ENCODE measurements at places on chromosomes 3 and 15. TPM values are rescaled to one million over a fixed set of nuclear protein-coding genes. Genes with fewer than 3 reads are reported as not detected.

The SNX33 gene
- 39.8 TPM for total RNA-seq

The CCR3 gene
- total RNA-seq: not detected

The FGF7 gene
- total RNA-seq: 377 TPM

The ZNF385D gene
- 2.9 TPM for total RNA-seq

The LRRC58 gene
- total RNA-seq: 49.9 TPM

The SLC6A11 gene
- not detected for total RNA-seq

The CLRN1 gene
- not detected for total RNA-seq

The SERPINI2 gene
- total RNA-seq: not detected

The GUCA1C gene
- total RNA-seq: not detected

The IQCB1 gene
- total RNA-seq: 15.9 TPM

The LSAMP gene
- 3.3 TPM for total RNA-seq

The DUOXA2 gene
- not detected for total RNA-seq

The RPUSD2 gene
- total RNA-seq: 11.5 TPM

The STAC gene
- 6.5 TPM for total RNA-seq

The CHRM5 gene
- under 0.01 TPM for total RNA-seq

The GOLGA8H gene
- under 0.01 TPM for total RNA-seq

The FOXL2NB gene
- not detected for total RNA-seq

The CCR1 gene
- 1.1 TPM for total RNA-seq

The ISLR gene
- total RNA-seq: 77.5 TPM

The IGSF11 gene
- total RNA-seq: under 0.01 TPM

The WDR93 gene
- total RNA-seq: 0.36 TPM

The CAMP gene
- not detected for total RNA-seq

The TRIM59 gene
- 21.5 TPM for total RNA-seq

The IGSF10 gene
- total RNA-seq: 2.7 TPM

The SPRED1 gene
- total RNA-seq: 32.6 TPM

The PAK6 gene
- not detected for total RNA-seq

The GP5 gene
- 0.36 TPM for total RNA-seq

The CHDH gene
- 0.88 TPM for total RNA-seq

The UMPS gene
- 21.8 TPM for total RNA-seq

The IDH2 gene
- 51.0 TPM for total RNA-seq

The EXD1 gene
- total RNA-seq: not detected

The BFSP2 gene
- total RNA-seq: not detected

The C2CD4B gene
- not detected for total RNA-seq

The LHFPL4 gene
- total RNA-seq: under 0.01 TPM

The ISLR2 gene
- total RNA-seq: not detected

The ARRDC4 gene
- total RNA-seq: 17.0 TPM

The C3orf22 gene
- not detected for total RNA-seq

The TMCO5A gene
- total RNA-seq: not detected

The ADGRG7 gene
- total RNA-seq: not detected

The MKRN3 gene
- total RNA-seq: 0.36 TPM

The TLR9 gene
- total RNA-seq: not detected

The OR4F15 gene
- not detected for total RNA-seq

The RLBP1 gene
- under 0.01 TPM for total RNA-seq

The TMEM212 gene
- not detected for total RNA-seq

The CPLX3 gene
- total RNA-seq: not detected

The CHAC1 gene
- 30.0 TPM for total RNA-seq

All from osteoblast (primary cell).